Brain (organoid and tissue), 16 donors: ENCODE measurements at places on chromosomes 3 and 15.
A peak's percentile ranks its signal among the peaks of the same experiment; 100 is the strongest.

DNA sequence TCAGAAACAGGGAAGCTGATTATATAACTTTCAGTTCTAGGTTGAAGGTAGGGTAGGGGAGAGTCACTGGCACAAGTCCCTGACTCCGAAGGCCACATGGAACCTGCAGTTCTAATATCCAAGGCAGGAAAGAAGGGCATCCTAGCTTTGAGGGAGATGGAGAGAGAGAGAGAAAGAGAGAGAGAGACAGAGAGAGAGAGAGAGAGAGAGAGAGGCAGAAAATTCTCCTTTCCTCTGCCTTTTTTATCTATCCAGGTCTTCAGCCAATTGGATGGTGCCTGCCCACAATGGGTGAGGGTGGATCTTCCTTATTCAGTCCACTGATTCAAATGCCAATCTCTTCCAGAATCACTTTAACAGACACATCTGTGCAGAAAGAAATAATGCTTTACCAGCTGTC, 35.7 kb upstream of the TMEM45A start:
- no peak for DNase-seq

DNA sequence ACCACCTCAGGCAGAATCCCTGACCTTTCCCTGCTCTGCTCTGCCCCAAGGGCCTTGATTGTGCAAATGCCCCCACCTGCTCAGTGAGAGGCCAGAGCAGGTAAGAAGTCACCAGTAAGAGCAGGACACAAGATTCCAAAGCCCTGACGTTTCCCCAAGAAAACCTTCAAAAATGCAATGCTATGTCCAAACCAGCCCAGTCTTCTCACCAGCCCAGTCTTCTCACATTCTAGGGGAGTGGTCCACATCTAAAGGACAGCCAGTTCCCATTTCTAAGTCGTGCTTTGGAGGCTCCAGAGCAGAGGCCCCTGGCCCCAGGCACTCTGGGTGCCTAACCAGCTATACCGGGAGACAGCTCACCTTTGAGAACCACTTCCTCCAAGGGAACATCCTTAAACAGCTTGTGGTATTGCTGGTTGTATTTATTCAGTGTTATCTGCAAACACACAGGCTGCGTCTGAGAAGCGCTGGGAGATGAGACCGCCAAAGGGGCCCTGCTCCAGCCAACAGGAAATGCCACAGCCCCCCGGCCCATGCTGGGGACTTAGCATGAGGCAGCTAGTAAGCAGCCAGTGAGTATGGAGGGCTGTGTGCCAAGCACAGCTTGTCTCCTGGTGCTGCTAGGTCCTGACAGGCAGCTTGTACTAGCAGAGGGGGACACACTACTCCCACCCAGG, 29.3 kb downstream of the GRAMD2A start:
- peak; percentile 45 for DNase-seq

DNA sequence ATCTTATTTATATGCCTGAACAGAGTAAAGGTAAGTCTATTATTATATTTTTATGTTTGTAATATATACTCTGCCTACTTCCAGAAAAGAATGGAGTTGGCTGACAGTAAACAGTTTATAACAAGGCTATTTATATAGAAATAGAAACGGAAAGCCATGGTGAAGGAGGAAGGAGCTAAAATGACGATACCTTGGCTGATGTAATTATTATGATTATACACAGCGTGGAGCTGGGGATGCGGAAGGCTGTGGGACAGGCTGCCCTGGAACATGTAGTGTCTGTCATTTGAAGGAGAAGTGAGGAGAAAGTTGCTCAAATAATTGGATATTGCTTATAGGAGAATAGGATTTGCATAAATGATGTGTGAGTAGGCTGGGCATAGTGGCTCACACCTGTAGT, 37.8 kb downstream of the CEMIP start:
- no peak for DNase-seq

DNA sequence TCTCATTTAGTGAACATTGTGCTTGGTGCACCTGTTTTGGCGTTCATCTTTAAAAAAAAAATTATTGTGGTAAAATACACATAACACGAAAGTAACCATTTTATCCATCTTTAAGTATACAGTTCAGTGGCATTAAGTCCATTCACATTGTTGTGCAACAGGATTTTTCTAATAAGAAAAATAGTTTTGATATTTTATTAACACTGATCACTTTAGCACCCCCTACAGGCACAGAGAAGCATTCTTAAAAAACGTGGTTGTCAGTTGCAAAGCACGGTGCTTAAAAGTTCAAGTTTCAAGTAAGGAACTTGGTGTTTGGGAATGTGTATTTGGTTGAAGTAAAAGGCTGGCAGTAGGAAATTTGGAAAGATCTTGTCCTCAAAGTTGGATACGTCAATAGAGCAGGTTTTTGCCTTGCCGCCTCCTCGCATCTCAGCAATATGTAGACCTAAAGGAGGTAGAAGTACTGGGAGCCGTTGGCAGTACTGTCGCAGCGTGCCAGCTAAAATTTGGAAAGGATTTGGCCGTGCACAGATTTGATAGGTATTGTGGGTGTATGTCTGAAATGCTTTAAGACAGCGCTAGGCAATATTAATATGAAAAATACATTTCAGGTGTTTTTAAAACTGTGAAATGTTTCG, 110.4 kb downstream of the LRRC28 start:
- DNase-seq, result no peak

- no peak for DNase-seq
Observed at GRCh38 chr3:160049988-160050387, 61.4 kb downstream of the IL12A start.

- DNase-seq, result no peak
Observed at GRCh38 chr3:112486811-112487505, 12.3 kb downstream of the BTLA start.

DNA sequence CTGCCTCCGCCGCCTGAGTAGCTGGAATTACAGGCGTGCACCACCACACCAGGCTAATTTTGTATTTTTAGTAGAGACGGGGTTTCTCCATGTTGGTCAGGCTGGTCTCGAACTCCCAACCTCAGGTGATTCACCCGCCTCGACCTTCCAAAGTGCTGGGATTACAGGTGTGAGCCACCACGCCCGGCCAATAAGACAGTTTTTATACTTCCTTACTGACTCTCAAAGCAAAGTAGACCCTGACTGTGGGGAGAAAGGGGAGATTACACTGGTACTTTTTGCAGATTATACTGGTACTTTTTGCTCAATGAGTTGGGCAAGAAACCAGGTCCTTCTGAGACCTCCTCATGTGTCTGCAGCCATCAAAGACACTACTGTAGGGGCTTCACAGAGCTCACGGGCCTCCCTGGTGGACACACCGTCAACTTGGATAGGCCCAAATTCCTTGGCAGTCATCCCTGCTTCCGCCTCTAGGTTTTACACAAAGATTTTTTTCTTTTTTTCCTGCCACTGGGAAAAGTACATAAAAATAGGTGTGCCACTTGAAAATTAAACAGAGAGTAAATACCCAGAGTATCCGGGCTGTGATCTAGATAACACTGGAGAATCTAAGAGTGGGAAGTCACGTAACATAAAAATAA, 143.3 kb upstream of the WNT5A start:
- no peak for DNase-seq

DNA sequence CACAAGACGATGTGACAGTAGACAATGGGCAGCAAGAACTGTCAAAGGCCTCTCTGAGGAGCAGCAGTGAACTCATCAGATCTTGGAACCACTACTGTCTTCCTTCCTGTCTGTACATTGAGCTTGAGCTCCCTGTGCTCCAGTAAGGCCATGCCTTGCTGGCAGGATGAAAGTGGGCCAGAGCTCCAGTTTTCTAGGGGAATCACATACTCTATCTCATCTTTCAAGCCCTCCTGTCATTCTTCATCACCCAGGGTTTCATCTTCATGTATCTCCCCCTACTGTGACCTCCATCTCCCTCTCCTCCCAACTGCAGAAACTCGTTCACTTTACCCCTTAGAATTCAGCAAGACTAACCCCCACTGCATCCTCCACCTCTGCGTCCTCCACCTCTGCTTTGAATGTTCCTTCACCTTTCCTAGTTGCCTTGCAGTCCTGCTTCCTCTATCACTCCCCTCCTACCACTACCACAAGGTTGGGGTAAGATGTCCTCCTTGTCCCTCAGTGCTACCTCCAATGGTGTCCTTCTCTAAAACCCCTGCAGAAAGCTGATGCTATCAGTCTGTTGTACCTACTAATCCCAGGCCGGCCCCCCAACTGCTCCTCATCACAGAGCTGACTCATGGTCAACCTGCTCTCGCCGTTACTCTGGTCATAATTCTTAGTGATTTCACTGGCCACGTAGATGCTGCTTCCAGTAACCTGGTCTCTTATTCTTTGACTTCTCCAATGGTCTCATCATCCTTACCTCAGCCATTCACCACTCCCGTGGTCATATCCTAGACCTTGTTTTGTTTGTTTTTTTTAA, 22.3 kb downstream of the NKIRAS1 start:
- no peak for DNase-seq
